ENCODE measurements at places on chromosomes 1 and 21.
A peak's percentile ranks its signal among the peaks of the same experiment; 100 is the strongest.

DNA sequence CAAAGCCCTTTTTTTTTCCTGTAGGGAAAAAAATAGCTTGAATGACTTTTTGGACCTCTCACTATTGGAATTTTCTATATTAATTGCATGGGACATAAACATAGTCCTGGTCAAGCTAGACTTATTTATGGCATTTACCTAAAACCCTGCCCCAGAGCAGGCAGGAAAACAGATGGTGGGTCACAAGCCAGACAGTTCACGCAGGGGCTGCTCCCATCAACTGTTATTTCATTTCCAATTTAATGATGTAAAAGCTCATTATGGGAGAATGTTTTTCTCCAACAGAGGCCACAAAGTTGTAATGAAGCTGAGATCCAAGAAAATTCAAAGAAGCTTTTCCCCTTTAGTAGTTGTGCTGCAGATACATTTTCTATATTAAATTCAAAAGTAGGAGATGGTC is 99.2 kb downstream of the SGIP1 start:
- H3K27ac ChIP-seq, result no peak overlapping the region
- H3K4me1 ChIP-seq, result no peaks in the 10 kb centered on the region
- H3K36me3 ChIP-seq, result no peaks in the 10 kb centered on the region
- DNase-seq, result no peak
- no peak overlapping the region for H3K4me3 ChIP-seq
- H3K27me3 ChIP-seq, result no peaks in the 10 kb centered on the region

- 0 out of 2 replicates have a peak, but pooled peaks cover 2% of the 10 kb centered on the region for H3K4me1 ChIP-seq
- H3K27me3 ChIP-seq, result no peaks in the 10 kb centered on the region
- no peak for DNase-seq
- H3K36me3 ChIP-seq, result no peaks in the 10 kb centered on the region
- H3K27ac ChIP-seq, result no peak overlapping the region
- no peak overlapping the region for H3K4me3 ChIP-seq
Observed at GRCh38 chr1:185652348-185652747, 81.8 kb upstream of the HMCN1 start.

DNA sequence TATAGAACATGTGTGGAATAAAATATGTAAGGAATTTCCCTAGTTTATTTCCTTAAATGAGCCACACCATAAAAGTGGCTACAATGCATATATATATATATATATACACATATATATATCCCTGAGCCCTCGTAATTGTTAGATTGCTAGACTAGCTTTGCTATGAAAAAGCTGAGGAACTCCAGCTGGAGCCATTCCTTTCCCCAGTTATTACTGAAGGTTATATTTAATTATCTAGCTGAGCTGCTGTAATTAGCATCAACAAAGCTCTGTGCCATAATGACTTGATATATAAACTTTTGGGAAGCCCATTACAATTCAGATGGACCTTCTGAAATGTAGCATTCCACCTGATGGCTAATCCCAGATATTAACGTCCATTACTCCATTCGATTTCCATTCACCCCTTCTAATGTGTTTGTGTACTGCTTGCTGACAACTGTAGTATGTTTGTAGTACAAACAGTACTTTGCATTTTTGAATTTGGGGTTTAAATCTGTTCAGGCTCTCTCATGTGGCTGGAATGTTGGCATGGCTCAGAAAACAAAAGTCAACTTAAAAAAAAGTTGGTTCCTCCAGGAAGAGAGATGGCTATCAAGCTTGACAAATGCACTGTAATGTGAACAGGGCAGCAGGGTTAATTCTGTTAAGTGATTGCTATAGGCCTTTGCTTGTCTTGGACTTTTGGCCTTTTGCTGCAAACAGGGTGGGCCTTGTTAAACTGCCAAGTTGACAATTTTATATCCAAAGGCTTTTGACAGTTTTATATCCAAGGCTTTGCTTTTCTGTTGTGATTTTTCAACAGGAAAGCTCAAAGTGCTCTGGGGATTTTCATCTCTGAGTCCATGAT is 170.0 kb downstream of the LTN1 start:
- no peaks in the 10 kb centered on the region for H3K36me3 ChIP-seq
- no peak overlapping the region for H3K27ac ChIP-seq
- no peak overlapping the region for H3K4me3 ChIP-seq
- peaks cover 1% of the 10 kb centered on the region for H3K27me3 ChIP-seq
- H3K4me1 ChIP-seq, result no peaks in the 10 kb centered on the region
- DNase-seq, result no peak

DNA sequence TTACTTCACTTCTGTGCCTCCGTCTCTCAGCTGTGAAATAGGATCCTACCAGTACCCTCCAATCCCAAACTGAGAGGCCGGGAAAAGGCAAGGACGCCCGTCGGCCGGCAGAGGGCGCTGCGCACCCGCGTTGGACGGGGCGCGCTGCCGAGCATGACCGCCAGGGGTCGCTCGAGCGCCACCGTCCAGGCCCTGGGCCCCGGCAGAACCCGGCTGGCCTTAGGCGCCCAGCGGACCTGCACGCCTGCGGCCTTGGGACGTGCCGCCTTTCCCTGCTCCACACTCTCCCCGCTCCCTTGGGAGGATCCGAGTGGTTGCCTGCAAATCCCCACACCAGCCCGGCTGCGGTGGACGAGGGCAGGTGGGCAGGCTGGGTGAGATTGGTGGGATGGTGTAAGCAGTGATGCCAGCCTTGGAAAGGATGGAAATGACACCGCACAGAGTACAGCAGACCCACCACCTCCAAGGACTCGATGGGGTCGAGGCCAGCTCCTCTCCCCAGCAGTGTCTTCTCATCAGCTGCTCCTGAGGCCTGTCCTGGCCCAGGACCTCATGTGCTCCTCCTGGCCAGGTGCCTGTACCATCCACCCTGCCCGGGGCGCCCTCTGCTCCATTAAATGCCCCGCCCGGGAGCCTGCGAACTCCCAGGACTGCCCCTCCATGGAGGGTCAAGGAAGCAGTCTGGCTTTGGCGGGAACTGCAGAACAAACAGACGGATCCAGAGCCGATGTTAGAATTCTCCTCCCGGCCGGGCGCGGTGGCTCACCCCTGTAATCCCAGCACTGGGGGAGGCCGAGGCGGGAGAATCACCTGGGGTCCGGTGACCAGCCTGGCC is 47.4 kb upstream of the LBR start:
- H3K36me3 ChIP-seq, result no peaks in the 10 kb centered on the region
- no peak overlapping the region for H3K4me3 ChIP-seq
- peaks cover 6% of the 10 kb centered on the region for H3K4me1 ChIP-seq
- H3K27me3 ChIP-seq, result no peaks in the 10 kb centered on the region

GRCh38 chr1:85316321-85316720 is 39.9 kb upstream of the BCL10 start:
- H3K36me3 ChIP-seq, result no peaks in the 10 kb centered on the region
- no peak overlapping the region for H3K4me3 ChIP-seq
- no peak overlapping the region for H3K27ac ChIP-seq
- H3K27me3 ChIP-seq, result no peaks in the 10 kb centered on the region

DNA sequence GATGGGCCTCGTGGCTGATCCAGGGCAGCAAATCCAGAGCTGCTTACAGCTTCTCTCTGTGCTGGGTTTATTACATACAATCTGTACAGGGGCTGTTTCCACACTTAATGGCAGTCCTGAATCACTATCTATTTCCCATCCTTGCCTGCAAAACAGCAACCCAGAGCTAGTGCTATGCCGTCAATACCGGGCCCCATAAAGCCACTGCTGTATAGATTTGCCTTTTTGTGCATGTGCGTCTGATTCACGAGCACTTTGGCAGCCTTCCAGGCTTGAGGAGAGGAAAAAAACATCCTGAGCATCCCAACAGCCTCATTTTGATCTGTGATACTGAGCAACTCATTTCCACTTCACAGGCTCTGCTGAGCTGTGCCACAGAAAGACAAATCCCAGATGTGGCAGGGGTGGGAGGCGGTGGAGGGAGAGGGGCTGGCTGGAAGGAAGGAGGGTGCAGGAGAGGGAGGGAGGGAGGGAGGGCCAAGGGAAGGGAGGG is 65.2 kb upstream of the TARBP1 start:
- no peak overlapping the region for H3K4me3 ChIP-seq
- H3K36me3 ChIP-seq, result no peaks in the 10 kb centered on the region
- no peak for DNase-seq

GRCh38 chr1:68180441-68181164 is 51.7 kb downstream of the WLS start:
- no peak overlapping the region for H3K27ac ChIP-seq
- H3K36me3 ChIP-seq, result no peaks in the 10 kb centered on the region
- no peak overlapping the region for H3K4me3 ChIP-seq
- no peak for DNase-seq
- no peaks in the 10 kb centered on the region for H3K27me3 ChIP-seq
- no peaks in the 10 kb centered on the region for H3K4me1 ChIP-seq

- H3K27me3 ChIP-seq, result no peaks in the 10 kb centered on the region
- H3K4me3 ChIP-seq, result no peak overlapping the region
- no peak overlapping the region for H3K27ac ChIP-seq
- DNase-seq, result no peak
- H3K4me1 ChIP-seq, result no peaks in the 10 kb centered on the region
Observed at GRCh38 chr1:10754568-10755329, 41.7 kb downstream of the CASZ1 start.

- H3K27ac ChIP-seq, result no peak overlapping the region
- no peaks in the 10 kb centered on the region for H3K4me1 ChIP-seq
- H3K36me3 ChIP-seq, result no peaks in the 10 kb centered on the region
- DNase-seq, result no peak
Observed at GRCh38 chr1:163774401-163774945, 452.7 kb downstream of the NUF2 start.

- H3K27me3 ChIP-seq, result no peaks in the 10 kb centered on the region
- H3K27ac ChIP-seq, result no peak overlapping the region
- DNase-seq, result no peak
- H3K4me1 ChIP-seq, result no peaks in the 10 kb centered on the region
- H3K36me3 ChIP-seq, result no peaks in the 10 kb centered on the region
Observed at GRCh38 chr1:20353836-20354235, 63.2 kb downstream of the VWA5B1 start.

DNA sequence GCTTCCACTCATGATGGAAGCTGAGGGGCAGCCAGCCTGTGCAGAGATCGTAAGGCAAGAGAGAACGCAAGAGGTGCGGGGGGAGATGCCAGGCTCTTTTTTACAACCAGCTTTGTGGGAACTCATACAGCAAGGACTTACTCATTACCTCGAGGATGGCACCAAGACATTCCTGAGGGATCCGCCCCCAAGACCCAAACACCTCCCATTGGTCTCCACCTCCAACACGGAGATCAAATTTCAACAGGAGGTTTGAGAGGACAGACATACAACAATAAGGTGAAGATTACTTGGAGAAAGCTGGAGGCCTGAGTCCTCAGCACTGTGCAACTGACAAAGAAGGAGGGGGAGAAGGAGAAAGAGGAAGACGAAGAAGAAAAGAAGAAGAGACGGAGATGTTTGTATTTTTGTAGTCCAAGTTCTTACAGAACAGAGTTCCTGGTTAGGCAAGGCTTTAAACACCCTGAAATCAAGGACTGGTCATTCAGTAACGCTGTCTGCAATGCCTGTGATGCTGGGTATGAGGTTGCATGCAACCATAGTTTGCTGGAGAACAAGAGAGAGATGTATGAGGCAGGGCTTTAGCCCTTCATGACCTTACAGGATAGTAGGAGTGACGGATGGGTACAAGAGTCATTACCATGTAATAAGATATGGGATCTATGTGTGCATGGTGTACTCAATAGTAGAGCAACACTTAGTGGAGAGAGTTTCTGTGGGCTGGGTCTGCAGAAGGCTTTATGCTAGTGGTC is 19.7 kb upstream of the GALNT2 start:
- no peak overlapping the region for H3K4me3 ChIP-seq
- H3K27me3 ChIP-seq, result no peaks in the 10 kb centered on the region
- DNase-seq, result no peak
- 0 out of 2 replicates have a peak overlapping the region, but pooled peaks have one; percentile 29 for H3K27ac ChIP-seq
- H3K4me1 ChIP-seq, result peaks cover 8% of the 10 kb centered on the region
- H3K36me3 ChIP-seq, result no peaks in the 10 kb centered on the region

DNA sequence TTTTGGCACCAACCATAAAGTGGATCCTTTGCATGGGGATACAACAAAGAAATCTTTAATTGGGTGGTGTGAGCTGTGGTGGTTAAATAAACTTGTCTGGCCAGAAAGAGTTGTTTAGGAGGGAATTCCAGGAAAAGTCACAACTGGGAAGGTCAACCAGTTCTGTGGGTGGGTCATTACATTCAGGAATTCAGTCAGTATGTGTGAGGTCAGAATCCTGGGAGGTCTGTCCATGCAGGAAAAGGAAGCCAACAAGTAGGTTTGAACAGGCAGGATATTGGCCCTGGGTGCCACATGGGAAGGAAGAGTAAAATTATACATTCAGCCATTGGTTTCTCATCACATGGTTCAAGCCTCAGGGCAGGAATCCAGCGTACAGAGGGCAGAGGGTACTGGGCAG is 162.3 kb upstream of the ADAMTS5 start:
- H3K27me3 ChIP-seq, result no peaks in the 10 kb centered on the region
- H3K36me3 ChIP-seq, result no peaks in the 10 kb centered on the region
- H3K4me3 ChIP-seq, result no peak overlapping the region
- no peak for DNase-seq
- no peaks in the 10 kb centered on the region for H3K4me1 ChIP-seq

DNA sequence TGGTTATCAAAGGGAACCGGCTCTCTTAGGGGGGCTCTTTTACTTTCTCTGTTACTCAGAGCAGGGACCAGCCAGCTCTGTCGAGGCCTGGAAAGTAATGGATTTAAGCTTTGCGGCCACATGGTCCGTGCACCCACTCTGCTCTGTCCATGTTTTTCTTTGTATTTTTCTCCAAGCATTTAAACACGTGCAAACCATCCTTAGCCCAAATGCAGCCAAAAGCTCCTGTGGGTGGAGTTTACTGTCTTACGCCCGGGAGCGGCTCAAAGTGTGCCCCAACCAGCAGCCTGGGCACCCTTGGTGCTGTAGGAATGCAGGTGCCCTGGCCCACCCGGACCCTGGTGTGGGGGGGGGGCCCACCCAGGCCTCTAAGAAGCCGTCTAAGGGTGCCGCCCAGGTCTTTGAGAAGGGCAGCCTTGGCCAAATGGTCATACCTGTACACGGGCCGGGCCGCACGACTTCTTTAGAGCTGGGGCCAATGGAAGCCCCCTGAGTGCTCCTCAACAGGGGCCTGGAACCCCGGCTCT is 29.2 kb upstream of the POFUT2 start:
- no peaks in the 10 kb centered on the region for H3K4me1 ChIP-seq
- H3K36me3 ChIP-seq, result no peaks in the 10 kb centered on the region
- no peak overlapping the region for H3K27ac ChIP-seq
- DNase-seq, result no peak
- no peaks in the 10 kb centered on the region for H3K27me3 ChIP-seq
- no peak overlapping the region for H3K4me3 ChIP-seq

DNA sequence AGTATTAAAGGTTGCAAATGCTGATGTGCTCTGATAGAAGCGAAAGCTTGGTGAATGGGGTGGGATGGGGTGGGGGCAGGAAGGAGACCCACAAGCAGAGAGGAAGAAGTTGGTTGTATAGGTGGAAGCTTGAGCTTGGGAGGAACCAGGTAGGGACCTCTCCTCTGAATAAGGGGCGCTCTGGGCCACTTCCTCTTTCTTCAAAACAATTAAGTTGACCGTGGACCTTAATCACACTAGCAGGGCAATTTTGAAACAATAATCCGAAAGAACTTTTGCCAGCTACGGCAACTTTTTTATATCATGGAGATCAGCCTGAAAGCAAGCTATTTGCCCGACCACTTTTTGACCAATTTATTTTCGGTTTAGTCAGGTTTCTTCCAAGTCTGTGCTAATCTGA is 1.9 kb upstream of the DYRK1A start:
- peaks cover 4% of the 10 kb centered on the region for H3K4me1 ChIP-seq
- no peaks in the 10 kb centered on the region for H3K36me3 ChIP-seq
- H3K27ac ChIP-seq, result no peak overlapping the region
- no peak for DNase-seq
- H3K4me3 ChIP-seq, result 0 out of 2 replicates have a peak overlapping the region, but pooled peaks have one; percentile 81

- H3K4me1 ChIP-seq, result no peaks in the 10 kb centered on the region
- H3K27me3 ChIP-seq, result no peaks in the 10 kb centered on the region
- no peaks in the 10 kb centered on the region for H3K36me3 ChIP-seq
- no peak for DNase-seq
- no peak overlapping the region for H3K4me3 ChIP-seq
Observed at GRCh38 chr1:29743264-29743663, 506.9 kb downstream of the PTPRU start.
